ENCODE measurements at places on chromosomes 6 and 20.

DNA sequence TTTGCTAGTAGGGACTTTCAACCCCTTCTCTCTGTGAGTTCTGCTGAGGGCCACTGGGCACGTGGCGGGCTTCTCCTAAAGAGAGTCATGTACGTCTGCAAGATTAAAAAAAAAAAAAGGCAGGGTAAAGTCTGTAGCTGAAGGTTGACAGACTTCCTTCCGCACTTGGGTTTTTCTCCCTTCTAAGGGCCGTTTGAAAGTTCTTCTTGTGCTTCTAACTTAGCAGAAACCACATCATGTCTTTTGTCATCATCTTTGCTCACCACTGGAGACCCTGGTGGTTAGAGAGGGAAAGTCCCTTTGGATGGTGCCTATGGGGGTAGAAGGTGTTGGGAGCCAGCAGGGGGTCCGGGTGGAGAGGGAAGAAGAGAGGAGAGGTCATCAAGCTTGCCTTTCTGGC, 31.4 kb downstream of the PRDM1 start:
- DNase-seq: no peak

DNA sequence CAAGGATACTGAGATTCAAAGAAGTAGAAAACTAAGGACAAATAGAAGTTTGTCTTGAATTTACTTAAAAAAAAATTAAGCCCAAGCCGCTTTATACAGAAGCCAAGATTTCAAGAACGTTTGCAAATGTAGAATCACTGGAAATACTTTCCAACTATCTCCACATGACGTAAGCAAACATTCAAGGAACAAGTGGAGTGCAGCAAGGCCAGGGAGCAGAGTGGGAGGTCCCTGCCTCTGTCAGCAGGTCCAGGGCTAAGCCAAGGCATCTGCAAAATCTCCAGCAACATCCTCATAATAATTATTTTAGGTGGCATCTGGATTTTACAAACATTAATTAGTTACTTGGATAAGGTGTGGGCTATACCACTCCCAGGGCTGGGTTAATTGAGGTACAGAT, 60.1 kb upstream of the AKIRIN2 start:
- no peak for DNase-seq

GRCh38 chr20:20205141-20205861, 153.0 kb downstream of the CFAP61 start:
- peak; percentile 47 for DNase-seq

DNA sequence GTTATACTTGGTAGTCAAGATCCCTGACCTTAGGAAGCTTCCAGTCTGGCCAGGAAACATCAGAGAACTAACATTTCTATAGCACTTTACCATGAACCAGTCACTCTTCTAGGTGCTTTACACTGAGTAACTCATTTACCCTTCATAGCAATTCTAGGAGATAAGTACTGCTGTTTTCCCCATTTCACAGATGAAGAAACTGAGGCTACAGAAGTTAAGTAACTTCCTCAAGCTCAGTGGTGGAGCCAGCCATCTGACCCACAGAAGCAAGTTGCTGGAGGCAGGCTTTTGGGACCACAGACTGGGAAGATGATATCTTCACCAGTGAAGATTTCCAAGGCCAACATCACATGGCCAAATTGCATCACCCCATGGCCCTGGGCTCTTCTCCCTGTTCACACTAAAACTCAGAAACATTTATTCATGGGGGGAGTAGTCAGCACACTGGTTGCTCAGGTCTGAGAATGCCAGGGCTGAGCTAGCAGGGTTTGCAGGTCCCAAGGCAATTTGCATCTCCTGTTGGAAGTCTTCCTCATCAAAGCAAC, 70.3 kb downstream of the UNC5CL start:
- DNase-seq: no peak

DNA sequence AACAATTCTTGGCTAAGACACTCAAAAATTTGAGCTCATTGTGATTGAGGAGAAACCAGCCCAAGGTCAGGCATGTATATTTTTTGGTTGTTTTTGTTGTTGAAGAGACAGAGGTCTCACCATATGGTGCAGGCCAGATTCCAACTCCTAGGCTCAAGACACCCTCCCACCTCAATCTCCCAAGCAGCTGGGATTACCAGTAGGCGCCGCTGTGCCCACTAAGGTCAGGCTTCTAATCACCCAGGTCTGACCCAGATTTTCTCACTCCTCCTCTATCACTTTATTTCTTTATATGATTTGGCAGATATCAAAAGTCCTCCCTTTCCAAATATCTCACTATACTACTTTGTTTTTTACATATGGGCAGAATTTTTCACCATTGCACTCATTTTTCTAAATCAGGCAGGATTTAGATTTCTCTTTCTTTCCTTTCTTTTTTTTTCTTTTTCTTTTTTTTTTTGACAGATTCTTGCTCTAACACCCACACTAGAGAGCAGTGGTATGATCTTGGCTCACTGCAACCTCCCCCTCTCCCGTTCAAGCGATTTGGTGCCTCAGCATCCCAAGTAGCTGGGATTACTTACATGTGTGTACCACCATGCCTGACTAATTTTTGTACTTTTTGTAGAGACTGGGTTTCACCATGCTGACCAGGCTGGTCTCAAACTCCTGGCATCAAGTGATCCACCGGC, 1.7 kb upstream of the C6orf141 start:
- DNase-seq: no peak

DNA sequence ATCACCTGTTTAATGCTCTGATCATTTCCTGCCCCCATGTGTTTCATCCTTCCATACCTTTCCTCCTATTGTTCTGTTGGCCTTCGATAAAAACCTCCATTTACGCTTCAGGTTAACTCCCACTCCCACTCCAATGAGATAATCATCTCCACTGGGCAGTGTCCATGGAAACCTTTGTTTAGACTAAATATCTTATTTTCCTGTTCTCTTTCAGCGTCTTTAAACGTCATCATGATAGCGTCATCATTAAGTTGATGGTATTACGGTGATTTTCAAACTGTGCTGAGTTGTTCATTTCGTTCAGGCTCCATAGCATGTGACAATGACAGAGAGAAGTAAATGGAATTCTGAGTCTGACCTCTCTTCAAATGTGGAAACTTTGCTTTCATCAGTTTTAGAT, 970.5 kb upstream of the SLC35B3 start:
- DNase-seq: peak; percentile 88

- peak; percentile 31 for DNase-seq
These were observed 61.4 kb downstream of the CPNE5 start for GRCh38 chr6:36777801-36778200.

GRCh38 chr6:70298068-70298467, 4.8 kb downstream of the COL9A1 start:
- DNase-seq: no peak

DNA sequence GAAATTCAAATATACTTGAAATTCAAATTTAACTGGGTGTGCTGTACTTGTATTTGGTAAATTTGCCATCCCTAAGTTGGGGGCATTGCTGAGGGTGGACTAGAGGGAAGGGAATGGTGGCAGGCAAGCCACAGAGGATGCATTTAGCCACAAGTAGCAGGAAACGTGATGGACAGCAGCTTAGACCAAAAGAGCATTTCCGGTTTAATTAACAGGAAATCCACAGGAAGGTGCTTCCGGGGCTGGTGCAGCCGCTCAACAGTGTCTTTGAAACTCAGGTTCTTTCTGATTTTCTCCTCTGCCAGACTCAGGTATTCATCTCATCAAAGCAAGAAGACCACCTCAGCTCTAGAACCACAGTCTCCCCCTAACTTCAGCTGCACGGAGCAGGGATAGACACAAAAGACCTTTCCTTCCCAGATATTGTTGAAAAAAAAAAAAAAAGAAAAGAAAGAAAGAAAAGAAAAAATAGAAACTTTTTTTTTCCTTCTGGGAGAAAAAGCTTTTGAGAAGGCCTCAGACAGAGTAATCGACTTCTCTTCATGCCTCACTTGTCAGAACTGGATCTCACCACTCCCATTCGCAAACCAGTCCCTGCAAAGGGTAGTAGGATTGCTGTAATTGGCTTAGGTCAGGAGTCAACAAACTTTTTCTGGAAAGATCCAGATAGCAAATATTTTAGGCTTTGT, 8.0 kb upstream of the BCAS1 start:
- no peak for DNase-seq

DNA sequence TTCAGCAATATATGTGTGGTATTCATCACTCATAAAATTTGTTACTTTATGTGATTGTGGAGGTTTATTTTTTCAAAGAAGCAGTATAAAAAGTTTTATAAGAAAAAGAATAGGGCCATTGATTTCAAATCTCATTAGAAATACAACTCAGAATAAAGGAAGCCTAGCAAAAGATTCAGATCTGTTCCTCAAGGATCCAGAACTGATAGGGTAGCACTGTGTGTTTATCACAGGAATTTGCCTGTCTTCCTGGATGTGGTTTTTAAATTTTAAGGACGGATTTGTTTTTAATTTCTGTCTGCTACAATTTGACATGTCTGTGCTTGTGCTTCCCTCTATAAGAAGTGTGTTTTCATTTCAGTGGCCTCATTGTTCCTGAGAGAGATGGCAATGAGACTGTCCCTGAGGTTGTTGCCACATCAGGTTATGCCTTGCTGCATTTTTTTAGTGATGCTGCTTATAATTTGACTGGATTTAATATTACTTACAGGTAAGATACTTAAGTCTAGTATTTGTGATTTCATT, 74.6 kb downstream of the ATRN start:
- no peak for DNase-seq

- DNase-seq: no peak
These were observed 28.0 kb downstream of the ASXL1 start for GRCh38 chr20:32386091-32386490.

GRCh38 chr20:37571033-37571432, 43.4 kb upstream of the BLCAP start:
- DNase-seq: no peak

- no peak for DNase-seq
These were observed 46.9 kb downstream of the ANKRD6 start for GRCh38 chr6:89479897-89480296.

DNA sequence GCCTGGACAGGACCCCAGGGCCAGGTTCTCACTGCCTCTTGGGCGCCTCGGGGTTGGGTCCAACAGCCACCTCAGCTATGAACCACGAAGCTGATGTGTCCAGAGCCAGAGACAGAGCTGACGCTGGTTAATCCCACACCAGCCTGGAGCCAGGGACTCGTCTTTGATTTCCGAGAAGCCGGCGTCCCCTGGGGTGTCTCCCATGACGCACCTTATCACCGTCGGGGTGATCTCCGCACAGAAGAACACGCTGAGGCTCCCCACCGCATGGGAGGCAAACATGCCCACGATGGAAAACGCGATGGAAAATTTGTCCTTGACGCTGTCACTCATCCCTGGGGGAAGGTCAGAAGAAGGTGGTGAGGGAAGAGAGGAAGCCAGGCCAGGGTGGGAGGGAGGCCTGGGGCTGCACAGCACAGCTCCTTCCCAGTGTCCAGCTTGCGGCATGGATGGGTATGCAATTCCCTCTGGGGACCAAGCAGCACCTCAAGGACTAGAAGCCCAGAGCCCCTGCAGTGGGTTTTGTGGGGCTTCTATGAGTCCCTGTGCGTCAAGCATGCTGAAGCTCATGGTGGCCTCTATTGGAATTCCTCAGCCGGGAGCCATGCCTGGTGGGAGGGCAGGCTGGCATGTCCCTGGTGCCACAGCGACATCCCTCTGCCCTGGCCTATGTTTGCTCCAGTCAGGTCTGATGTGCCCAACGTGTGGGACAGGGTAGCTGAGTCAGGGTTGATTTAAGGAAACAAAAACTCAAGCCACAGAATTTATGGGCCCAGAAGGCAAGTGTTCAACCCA, 25.1 kb downstream of the PSMG4 start:
- no peak for DNase-seq

- no peak for DNase-seq
These were observed 88.4 kb upstream of the JAG1 start for GRCh38 chr20:10762216-10762615.

DNA sequence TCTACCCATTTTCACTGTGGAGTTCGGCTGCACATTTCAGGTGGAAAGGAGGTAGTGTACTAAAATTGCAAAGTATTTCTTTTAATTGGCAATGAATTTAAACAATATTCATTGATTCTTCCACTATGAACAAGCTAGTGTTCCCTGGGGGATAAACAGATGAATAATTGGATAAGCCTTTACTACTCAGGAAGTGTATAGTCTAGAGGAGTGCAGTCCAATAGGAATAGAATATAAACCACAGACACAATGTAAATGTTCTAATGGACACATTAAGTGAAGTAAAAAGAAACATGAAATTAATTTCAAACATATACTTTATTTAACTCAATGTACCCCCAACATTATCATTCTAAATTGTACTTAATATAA, 28.7 kb downstream of the SGK1 start:
- no peak for DNase-seq

DNA sequence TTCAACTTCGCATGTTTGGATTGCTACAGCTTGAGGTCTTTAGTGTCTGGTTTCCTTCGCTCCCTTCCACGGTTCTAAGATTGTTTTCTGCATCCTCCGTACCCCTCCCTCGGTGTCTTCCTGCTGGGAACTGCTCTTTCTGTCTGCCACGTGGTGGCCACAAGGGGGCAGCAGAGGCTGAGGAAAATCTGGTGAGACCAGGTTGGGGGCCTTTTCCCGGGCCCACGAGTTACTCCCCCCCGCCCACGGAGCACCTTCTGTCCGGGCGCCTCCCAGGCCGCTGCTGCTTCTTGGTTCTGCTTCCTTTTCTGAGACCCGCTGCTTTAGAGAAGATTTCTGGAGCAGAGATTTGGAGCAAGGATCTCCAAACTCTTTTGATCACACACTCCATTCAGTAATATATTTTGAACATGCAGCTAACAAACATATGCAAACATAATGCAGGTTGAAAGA, 21.1 kb upstream of the NOTCH4 start:
- DNase-seq: peak; percentile 49

DNA sequence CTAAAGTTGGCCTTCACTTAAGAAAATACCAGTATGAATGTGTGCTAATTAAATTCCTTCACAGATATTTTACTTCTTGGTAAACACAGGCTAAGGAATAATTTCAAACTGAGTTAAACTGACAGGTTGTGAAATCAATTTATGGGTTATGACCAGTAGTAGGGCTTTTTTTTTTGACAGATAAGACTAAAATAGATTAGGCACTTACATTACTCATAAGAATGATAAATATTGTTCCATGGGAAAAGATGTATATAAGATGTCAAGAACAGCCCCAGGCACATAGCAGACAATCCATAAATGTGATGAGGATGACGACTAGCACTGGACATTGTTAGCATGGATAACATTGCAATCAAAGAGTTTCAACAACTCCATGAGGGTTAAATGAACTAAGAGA, 22.9 kb downstream of the NT5E start:
- DNase-seq: no peak

DNA sequence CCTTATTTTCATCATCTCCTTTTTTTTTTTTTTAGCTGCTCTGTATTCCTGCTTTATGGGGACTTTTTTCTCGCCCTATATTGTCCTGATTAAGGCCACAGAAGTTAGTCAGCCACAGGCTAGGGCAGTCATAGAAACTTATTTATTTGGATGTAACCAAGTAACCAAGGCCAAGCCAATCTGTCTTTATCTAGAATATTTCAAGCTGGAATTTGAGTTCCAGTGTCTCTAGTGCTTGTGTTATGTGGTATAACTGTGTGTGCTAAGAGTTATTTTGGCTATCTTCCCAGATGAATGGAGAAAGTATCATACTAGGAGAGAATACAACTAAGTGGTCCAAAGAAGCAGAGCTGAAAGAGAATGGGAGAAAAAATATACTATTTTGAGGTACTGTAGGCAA, 751.5 kb downstream of the CBLN4 start:
- no peak for DNase-seq

- DNase-seq: no peak
These were observed 16.2 kb downstream of the FKBP1A start for GRCh38 chr20:1376408-1377270.

GRCh38 chr6:54191461-54191860, 80.2 kb downstream of the MLIP start:
- no peak for DNase-seq

- DNase-seq: peak; percentile 90
These were observed 5.1 kb downstream of the TP53INP2 start for GRCh38 chr20:34709044-34709830.
